ENCODE measurements at places on chromosomes 6 and 20.

- DNase-seq, result no peak
These were observed 161.8 kb downstream of the SCML4 start for GRCh38 chr6:107662333-107662732.

GRCh38 chr6:140062043-140063020 lies 687.9 kb upstream of the CITED2 start:
- DNase-seq, result no peak

DNA sequence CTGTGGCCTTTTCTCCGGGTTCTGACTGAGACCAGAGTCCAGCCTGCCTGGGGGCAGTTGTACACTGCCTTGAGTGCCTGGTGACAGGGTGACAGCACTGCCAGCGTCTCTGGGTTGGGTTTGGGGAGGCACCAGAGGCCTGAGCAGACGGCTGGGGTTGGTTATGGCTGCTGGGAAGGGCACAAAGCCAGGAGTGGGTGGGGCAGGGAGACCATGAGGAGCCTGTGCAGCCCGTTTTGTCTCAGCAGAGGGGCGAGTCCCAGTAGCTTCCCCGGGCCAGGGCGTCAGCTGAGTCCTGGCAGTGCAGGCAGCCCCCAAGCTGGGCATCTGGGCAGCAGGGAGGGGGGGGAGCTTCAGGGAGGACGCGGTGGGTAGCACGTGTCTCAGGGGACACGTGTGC lies 15.3 kb upstream of the SULF2 start:
- DNase-seq, result no peak

DNA sequence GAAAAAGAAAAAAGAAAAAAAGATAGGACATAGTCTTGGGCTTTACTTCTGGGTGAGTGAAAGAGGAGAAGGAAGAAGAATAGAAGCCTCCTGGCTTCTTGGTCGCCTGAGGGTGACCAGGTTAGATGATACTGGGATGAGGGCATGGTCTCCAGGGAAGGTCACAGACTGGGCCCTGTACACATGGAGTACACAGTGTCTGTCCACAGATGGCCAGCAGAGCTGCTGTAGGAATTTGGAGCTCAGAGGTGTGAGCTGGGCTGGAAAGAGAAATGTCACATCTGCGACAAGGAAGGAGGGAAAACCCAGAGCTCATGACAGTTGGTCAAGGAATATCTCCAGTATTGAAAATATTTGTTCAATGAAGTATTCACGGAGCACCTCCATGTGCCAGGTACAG lies 56.1 kb downstream of the DLGAP4 start:
- DNase-seq, result no peak

DNA sequence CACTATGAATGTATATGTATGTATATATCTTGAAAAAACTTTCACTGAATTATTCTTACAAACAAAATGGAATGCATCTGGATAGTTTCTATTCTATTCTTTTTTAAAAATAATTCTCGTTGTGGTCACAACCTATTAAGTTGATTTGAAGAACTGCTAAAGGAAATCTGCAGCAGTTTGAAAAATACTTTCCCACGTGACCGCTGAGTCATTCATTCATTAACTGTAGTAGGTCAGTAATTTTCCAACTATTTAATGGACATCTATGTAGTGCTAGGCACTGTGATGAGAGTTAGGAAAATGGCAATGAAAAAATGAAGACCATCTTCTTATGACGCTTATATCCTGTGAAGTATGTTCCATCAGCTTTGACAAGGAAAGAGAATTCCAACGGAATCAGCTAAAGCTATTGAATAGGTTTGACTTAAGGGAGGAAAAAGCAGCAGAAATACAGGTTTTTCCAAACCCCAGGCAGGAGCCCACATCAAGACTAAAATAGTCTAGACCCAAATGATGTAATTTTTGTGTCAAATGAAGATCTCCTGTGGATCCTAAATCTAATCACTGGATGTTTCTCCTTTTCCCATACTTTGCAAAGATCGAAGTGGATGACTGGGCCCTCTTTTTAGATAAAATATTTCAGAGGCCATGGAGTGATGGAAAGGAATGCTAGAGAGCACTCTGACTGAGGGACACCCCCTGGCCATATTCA lies 4.1 kb upstream of the EFHC1 start:
- no peak for DNase-seq

DNA sequence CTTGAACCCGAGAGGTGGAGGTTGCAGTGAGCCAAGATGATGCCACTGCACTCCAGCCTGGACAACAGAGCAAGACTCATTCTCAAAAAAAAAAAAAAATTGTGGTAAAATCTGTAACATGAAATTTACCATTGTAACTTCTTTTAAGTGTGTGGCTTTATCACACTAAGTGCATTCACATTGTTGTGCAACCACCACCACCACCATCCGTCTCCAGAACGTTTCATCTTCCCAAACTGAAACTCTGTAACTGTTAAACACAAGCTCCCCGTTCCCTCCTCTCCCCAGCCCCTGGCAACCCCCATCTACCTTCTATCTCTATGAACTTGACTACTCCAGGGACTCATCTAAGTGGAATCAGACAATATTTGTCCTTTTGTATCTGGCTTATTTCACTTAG lies 29.7 kb downstream of the PDRG1 start:
- no peak for DNase-seq

GRCh38 chr6:106910999-106911949 lies 63.3 kb downstream of the CD24 start:
- DNase-seq, result no peak

- no peak for DNase-seq
These were observed 688.4 kb downstream of the HTR1B start for GRCh38 chr6:76774781-76775384.

GRCh38 chr6:18216411-18216810 lies 47.9 kb downstream of the DEK start:
- DNase-seq, result no peak

DNA sequence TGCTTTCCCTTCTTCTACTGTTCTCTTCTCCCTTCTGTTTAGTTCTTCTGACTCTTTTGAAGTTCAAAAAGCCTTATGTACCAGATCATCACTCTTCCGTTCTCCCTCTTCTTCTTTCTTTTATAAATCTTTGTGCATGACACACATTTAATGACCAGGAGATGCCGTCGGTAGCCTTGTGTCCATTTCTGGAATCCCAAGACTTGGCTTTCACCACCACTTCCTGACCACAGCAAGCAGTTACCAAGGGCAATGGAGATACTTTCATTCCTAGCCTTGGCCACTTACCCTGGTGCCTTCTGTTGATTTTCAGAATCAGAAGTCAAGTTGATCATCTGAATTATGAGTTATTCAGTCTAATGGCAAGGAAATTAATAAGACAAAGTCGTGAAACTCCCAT lies 268.5 kb upstream of the QKI start:
- no peak for DNase-seq

DNA sequence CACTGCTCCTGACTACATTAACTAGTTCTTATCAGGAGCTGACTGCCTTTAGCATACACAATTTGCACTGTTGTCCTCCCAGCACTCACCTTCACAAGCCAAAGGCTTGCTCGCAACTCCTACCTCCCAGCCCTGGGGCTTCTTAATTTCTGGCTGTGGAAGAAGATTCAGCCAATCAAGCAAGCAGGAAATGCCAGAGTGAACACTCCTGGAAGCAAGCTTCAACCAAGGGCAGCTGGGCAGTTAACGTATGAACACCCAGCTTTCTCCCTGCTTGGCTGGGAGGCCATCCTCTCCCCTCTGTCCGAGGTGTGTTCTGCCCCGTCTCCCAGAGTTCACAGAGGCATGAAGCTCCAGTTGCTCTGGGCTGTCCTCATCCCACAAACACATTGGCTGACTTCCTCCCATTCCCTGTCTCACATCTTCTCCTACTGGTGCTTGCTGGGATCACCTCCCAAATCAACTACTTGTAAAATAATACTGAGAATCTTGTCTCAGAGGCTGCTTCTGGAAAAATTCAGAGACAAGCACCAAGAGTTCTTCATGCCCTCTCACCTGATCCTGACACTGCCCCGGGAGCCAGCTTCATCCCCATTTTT lies 15.3 kb upstream of the SRSF6 start:
- no peak for DNase-seq

- no peak for DNase-seq
These were observed 2.0 kb downstream of the BPIFB2 start for GRCh38 chr20:33009214-33010132.

DNA sequence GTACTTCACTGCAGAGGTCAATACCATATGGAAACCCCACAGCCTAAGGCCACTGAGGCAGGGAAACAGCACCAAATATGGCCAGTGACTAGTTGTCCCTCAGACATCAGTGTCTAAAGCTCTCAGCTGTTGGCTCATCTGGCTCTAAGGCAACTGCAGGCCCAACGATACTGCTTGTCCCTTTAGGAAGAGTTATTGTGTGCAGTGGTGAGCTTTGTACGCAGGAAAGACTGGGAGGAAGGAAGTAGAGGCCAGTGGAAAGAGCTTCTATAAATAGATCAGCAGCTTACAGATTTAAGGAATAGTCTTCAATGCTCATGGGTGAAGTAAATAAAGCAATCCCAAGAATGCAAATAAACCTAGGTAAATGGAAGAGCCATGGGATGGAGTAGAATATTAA lies 29.3 kb downstream of the DNAAF9 start:
- no peak for DNase-seq

GRCh38 chr6:43070028-43070632 lies 6.0 kb upstream of the PTK7 start:
- DNase-seq, result no peak

- DNase-seq, result no peak
These were observed 437.0 kb downstream of the BTBD3 start for GRCh38 chr20:12354725-12355124.

- no peak for DNase-seq
These were observed 245.1 kb upstream of the RSPO3 start for GRCh38 chr6:126873351-126873750.

GRCh38 chr6:163460307-163460782 lies 45.8 kb downstream of the QKI start:
- DNase-seq, result peak; percentile 65

DNA sequence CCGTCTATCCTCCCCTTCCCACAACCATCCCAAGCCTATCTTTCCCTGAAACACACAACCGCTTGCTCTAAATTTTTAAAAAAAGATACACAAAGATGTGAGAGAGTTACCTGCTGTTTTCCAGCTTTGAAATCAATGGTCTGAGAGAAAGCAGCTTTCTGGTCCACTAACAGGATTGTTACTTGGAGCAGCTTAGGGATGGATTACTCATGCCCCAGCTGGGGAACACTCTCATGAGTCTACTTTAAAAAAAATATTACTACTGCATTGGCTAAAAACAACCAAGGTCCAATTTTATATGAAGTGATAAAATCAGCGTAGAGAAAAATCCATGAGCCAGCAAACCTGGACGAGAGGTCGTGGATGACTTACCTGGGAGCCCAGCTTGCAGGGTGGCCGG lies 29.6 kb upstream of the FOXC1 start:
- DNase-seq, result no peak

DNA sequence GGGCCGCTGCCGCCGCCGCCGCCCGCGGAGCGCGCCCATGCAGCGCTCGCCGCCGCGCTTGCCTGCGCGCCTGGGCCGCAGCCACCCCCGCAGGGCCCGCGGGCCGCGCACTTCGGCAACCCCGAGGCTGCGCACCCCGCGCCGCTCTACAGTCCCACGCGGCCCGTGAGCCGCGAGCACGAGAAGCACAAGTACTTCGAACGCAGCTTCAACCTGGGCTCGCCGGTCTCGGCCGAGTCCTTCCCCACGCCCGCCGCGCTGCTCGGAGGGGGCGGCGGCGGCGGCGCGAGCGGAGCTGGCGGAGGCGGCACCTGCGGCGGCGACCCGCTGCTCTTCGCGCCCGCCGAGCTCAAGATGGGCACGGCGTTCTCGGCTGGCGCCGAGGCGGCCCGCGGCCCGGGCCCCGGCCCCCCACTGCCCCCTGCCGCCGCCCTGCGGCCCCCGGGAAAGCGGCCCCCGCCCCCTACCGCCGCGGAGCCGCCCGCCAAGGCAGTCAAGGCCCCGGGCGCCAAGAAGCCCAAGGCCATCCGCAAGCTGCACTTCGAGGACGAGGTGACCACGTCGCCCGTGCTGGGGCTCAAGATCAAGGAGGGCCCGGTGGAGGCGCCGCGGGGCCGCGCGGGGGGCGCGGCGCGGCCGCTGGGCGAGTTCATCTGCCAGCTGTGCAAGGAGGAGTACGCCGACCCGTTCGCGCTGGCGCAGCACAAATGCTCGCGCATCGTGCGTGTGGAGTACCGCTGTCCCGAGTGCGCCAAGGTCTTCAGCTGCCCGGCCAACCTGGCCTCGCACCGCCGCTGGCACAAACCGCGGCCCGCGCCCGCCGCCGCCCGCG lies 730 bp downstream of the INSM1 start:
- no peak for DNase-seq

DNA sequence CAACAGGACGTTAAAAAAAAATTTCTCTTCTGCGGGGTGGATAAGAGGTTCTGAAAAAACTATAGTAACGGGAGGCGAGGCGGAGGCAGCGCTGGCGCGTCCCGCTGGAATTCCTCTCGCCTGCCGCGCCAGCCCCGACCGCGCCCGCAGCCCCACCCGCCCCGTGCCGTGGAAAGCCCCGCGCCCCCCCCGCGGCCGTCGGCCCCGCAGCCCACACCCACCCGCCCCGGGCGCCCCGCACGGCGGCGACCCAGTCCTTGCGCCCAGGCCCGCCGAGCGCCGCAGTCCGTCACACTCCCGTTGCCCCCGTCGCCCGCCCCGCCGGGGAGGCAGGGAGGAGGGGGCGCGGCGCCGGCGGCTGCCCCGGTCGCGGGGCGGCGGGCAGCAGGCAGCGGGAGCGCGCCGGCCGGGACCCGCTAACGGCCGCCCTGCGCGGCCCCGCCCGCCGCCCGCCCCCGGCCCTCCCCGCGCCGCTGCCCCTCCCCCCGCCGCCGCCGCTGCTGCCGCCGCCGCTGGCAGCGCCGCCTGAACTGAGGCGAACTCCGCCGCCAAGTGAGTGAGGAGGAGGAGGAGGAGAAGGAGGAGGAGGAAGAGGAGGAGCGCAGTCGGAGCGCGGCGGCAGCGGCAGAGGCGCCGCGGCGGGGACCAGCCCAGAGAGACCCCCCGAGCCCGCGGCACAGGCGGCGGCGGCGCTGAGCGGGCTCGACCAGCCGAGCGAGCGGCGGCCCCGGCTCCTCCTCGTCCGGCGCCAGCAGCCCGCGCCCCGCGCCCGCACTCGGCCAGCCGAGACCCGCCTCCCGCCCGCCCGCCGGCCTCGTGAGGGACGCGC lies at the start of gene QKI:
Gene QKI, plus strand, starts transcription at position 602 of the 829 bp plus-strand sequence. CDS start 476 bp downstream, outside the sequence.
- DNase-seq, result peak; percentile 80

DNA sequence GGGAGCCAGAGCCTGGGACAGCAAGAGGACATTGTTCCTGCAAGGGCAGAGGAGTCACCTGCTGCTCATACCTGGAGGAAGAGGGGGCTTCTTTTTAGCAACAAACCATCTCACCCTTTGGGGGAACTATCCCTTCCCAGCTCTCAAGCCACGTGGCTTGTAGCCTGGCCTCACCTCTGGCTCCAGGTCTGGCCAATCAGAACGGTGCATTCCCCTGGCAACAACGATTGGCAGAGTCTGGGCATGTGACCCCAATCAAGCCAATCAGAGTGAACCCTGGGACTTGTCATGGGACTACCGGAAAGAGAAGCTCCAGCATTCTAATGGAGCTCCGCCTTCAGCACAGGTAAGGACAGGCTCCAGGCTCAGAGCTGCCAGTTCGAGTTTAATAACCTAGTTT lies 33.6 kb downstream of the KCNB1 start:
- DNase-seq, result no peak

GRCh38 chr20:4957939-4958362 lies 43.4 kb downstream of the SLC23A2 start:
- DNase-seq, result no peak

- DNase-seq, result no peak
These were observed 37.1 kb upstream of the SLC4A11 start for GRCh38 chr20:3275966-3276679.
